ENCODE measurements at places on chromosomes 13 and 19.

DNA sequence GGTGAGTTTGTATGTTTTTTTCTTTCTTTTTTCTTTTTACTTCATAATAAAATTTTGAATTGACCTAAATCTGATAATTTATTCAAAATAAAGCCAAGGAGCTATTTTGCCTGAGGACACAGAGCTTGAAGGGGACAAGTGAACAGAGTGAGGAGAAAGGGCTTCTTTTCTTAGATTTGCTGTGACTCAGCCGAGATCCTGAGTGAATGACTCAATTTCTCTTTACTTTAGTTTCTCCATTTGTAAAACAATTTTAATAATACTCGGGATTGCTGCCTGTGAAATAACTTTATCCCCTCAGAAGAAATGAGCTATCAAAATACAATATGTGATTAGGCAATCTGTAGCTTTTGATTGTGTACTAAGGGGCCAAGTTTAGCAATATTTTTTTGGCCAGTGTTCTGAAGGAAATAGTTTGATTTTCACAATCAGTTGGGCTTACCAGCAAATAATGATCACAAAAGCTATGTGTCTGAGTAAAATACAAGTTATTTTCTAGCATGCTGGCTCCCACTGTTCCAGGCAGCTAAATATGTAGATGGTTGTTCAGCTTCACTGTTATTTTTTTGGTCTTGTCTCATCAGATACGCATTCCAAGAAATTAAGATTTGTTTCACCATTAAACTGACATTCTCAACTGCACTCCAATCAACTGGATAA, 437.5 kb downstream of the FGF9 start:
- DNase-seq = no peak

GRCh38 chr19:11496391-11497163, 9.1 kb downstream of the ZNF653 start:
- peak; percentile 51 for DNase-seq

DNA sequence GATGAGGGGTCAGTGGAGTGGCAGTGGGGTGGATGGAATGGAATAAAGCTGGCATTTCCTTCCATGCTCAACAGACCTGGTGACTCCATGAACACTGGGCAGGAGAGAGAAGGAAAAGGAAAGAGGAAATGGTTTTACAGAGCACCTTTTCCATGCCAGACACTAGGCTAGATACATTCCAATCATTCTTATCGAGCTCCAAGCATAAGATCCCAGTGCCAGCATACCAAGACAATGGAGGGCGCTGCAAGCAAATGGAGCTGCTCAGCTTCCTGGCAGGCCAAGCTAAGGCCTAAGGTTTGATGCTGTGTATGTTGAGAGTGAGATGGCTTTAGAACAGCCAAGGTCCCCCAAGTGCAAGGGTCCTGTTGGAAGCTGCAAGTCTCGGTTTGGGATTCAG, 113.2 kb downstream of the HSPH1 start:
- no peak for DNase-seq

DNA sequence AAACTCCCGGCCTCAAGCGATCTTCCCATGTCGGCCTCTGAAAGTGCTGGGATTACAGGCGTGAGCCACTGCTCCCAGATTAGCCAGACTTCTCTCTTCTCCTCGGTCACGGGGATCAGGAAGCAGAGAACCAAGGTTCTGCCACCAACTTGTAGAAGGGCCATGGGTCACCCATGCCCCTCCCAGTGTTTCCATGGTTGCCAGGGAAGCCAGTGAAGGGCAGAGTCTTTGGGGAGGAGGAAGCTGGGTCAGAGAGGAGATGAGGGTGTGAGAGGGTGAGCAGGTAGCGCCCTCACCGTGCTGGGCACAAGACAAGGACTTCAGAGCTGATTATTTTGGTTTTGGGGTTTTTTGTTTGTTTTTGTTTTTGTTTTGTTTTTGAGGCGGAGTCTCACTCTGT, 77.1 kb downstream of the GNG7 start:
- DNase-seq = no peak

GRCh38 chr13:38417727-38418126, 68.1 kb downstream of the UFM1 start:
- no peak for DNase-seq

DNA sequence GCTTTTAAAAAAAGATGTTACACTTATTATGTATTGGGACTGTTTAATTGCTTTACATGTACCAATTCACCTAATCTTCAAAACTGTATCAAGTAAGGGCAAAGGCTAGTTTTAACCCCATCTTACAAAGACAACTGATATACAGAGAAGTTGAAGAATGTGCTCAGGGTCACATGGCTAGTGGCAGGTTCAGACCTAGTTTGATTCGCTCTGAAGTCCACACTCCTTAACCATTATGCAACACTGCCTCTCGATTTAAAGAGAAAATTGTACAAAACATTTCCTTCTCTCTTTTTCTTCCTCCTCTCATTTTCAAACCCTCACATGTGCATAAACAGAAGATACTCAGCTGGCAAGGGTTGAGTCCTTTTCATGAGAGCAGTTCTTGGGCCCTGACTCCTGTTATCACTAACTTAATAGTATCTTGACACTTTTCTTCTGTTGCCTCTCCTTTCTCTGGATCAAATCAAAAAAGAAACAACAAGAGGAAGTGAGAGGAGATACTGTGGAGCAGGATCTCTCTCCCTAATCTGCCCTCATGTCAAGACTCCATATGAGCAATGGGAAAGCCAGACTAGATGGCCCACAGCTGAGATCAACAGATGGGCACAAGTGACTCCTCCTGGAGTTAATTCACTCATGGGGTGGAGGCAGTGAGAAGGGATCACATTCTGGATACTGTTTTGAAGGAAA, 19.0 kb upstream of the N4BP2L1 start:
- DNase-seq = no peak

GRCh38 chr13:108919036-108919907, 289.9 kb downstream of the MYO16 start:
- DNase-seq = no peak

- no peak for DNase-seq
Observed at GRCh38 chr13:109254274-109254673, 532.1 kb downstream of the IRS2 start.

DNA sequence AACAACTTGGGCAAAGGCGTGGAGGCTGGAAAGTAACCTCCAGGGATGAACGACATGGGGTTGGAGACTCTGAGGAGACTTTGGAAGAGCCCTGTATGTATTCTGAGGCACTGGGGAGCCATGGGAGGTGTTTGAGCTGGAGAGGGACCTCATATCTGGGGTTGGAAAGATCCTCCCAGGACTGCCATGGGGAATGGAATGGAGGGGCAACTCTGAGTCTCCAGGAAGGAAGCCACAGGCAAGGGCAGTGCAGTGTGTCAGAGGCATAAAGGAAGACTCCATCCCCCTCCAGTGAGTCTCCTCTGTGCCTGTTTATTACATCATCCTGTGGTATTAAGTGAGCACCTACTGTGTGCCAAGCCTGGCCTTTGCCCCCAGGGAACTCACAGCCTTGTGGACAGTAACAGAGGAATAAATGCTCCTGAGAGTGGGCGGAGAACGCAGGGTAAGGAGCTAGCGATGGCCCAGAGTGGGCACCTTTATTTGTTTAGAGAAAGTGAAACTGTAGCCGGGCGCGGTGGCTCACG, 7.7 kb downstream of the PEAK3 start:
- no peak for DNase-seq

DNA sequence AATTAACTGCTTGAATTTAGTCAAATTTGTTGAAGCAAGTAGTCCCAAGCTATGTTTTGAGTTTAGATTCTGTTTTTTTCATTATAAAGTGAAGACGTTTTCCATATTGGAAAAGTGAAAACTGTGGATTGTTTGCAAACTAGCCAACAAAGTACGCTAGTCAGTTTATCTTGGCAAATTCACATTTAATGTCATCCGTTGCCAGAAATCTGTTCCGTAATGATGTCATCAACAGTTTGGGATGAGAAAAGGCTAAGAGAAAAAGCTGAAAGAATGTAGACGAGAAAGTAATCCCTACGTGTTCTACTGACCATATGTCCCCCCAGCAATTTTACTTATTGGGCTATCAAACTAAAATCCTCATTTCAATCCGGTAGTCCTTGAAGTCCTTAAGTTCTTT, 419.6 kb downstream of the GPC6 start:
- DNase-seq = no peak

GRCh38 chr13:31530922-31531321, 208.4 kb upstream of the RXFP2 start:
- DNase-seq = no peak

- no peak for DNase-seq
Observed at GRCh38 chr19:35908010-35908441, at the start of gene TYROBP. TYROBP (minus strand) TSS chr19:35908295; CDS start chr19:35908228, 67 bp downstream.

- peak; percentile 43 for DNase-seq
Observed at GRCh38 chr13:46551410-46552302, 1.3 kb upstream of the LRCH1 start.

GRCh38 chr13:42083138-42083770, 34.8 kb downstream of the DGKH start:
- no peak for DNase-seq

DNA sequence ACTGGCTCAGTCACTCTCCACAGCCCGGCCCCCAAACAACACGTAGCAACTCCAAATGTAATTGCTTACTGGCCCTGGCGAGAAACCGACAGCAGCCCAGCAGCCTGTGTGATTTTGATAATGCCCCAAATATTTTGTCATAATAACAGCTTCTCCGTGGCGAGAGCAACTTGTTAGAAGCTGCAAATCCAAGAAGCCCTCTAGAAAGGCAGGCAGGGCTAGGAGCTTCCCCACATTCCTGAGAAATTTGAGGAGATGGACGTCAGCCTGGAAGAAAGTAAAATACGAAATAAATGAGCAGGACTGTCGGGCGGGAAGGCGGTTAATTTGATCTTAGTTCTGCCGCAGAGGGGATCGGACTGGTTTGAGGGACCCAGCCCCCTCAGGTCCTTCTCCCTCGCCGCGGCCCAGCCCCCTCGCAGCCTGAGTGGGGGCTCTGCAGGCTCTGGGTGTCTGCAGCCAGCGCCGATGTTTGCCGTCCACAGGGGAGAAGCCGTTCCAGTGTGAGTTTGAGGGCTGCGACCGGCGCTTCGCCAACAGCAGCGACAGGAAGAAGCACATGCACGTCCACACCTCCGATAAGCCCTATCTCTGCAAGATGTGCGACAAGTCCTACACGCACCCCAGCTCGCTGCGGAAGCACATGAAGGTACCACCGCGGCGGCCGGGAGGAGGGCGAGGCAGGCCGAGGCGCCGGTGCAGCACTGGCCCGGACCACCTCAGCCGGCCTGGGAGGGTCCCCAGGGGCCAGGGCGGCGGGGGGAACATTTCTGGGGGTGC, 3.1 kb downstream of the ZIC2 start:
- no peak for DNase-seq

DNA sequence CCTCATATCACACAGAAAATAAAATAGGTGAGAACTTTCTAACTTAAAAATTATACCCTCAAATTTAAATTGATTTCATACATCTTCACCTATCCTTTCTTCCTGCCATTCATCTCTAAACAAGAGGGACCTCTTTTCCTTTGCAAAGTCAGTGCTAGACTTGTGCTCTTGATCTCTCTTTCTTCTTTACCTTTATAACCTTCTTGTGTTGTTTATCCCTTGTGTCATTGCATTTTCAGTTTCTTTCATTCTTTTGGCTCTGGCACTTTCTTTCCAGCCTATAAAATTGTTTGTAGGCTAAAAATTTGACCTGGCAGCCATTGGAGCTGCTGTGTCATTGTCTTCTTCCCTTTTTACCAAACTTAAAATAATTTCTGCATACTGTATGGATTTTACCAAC, 190.1 kb downstream of the GPC5 start:
- DNase-seq = no peak

DNA sequence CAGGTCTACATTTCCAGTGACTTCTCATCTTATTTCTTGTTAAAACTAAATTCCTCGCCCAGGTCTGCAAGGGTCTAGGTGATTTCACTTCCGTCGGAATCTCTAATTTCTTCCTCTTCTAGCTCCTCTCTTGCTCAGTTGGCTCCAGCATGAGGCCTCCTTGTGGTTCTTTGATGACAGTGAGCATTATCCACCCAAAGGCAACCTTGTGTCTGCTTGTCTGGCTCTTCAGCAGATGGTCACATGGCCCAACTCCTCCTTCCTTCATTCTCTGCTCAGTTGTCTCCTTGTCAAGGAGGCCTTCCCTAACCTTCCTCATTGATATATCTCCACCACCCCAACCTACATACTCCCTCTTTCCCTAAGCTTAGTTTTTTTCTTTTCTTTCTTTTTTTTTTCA, 1391.4 kb downstream of the EFNB2 start:
- DNase-seq = no peak

- DNase-seq = no peak
Observed at GRCh38 chr13:100610391-100611347, 22.1 kb upstream of the GGACT start.

DNA sequence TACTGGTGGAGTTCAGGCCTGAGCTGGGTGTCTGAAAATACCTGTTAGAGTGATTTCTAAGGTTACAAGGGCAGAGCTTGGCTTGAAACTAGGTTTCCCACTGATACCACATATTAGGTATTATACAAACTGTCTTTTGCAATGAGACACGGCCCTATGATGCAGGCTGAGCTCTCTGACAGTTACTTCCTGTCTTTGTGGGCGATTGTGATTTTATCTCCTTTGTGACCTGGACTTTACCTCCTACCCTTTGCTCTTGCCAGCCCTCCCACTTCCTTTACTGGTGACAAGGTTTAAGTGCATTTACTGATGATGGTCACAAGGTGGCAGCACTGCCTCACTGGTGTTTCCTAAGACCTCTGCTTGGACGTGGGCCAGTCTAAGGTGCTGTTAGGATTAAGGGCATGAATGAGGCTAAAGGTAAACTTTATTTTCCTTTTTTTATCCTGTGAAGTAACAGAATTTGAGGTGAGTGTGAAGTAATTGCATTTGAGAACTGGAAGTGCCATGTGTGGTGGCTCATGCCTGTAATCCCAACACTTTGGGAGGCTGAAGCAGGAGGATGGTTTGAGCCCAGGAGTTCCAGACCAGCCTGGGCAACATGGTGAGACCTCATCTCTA, 7.7 kb upstream of the CXCL17 start:
- DNase-seq = peak; percentile 63

DNA sequence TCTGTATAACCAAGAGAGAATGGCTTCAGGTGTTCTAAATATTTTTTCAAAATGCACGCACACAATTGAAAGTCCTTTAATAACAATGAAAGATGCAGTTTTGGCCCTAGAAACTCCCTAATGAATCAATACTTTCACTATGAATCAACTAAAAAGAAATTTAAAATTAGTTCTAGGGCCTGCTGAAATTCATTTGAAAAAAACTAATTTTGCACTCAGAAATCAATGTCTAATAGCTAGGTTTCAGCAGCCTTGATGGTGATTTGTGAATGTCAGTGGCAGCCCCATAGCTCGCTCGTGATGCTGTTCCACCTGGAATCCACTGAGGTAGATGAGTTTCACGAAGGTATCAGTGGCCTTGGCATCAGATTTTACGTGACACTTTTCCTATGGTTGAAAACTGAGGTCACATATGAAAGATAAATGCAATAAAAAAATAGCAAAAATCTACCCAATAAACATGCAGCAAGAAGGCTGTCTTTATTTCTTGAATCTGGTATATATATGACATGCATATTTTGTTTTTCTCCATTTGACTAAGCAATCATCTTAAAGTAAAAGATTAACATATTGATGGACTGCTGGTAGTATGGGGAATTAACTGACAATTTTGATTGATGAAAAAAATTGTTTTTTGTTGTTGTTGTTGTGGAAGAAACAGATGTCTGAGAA, 141.0 kb downstream of the AKAP11 start:
- DNase-seq = no peak

GRCh38 chr13:77239312-77239711, 87.6 kb downstream of the MYCBP2 start:
- no peak for DNase-seq
